ENCODE measurements at places on chromosomes 2 and 18.
A peak's percentile ranks its signal among the peaks of the same experiment; 100 is the strongest.

DNA sequence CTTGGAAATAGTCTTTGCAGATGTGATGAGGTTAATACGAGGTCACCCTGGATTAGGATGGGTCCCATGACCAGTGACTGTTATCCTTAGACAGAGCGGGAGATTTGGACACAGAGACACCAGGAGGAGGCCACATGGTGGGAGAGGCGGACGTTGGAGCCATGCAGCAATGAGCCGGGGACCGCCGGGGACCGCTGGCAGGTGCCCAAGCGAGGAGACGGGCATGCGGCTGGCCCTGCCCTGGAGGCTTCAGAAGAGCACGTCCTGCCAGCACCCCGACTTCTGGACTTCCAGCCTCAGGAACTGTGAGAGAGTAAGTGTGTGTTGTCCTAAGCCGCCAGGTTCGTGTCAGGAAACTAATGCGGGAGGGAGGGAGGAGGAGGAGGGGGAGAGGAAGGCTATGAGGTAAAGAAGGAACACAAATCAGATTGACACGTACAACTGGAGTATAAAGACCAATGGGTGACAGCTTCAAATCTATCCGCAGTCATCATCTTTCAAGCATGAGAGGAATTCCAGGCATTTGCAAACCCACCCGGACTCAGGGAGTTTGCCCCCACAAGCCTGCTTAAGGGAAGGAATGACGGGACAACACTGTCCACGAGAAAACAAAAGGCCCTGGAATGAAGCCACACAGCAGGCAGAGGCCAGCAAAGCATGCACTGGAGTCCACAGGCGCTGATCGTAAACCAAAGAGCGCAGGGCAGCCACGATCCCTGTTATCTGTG is 11.6 kb upstream of the BOK start:
- DNase-seq = peak; percentile 76

DNA sequence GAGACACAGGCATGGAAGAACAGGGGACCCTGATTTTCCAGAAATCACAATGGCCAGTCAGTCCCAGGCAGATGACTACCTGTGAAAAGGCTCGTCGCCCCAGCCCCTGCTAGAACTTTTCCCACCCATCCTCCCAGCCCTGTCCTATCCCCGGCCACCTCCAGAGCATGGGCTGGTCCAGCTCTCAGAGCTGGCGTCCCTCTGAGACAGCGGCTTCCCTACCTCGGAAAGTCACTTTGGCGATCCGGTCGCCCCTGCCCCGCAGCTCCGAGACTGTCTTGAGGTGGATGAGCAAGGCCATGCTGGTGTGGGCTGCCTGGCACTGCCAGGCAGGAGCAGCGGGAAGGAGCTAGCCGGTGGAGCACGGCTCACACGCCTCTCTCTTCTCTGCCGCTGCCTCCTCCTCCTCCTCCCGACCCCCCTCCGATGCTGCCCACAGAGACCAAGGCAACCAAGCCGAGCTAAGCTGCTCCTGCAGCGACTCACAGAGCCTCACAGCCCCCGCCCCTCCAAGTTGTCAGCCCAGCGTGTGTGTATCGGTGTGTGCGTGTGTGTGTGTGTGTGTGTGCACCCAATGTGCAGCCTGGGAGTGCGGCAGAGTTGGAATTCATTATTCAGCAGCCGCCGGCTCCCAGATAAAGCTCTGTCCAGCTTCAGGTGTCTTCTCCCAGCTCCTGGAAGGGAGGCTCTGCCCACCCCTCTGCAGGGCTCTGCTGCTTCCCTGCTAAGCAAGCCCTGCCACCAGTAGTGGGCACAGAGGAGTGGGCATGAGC is 80.5 kb upstream of the OTOF start:
- no peak for DNase-seq

DNA sequence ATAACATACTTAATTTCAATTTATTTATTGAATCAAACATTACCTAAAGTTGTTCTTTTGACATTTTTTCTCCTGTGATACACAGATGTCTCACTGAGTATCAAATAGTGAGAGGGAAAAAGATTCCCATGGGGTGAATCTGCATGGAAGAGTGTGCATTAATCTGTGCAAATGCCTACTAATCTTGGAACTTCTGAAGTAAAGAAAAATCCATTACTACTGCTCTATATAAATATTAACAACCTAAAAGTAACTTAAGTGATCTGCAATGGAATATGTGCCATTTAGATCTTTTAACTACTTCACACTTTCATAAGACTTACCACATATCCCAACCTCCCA is 125.5 kb downstream of the PLCL1 start:
- no peak for DNase-seq

DNA sequence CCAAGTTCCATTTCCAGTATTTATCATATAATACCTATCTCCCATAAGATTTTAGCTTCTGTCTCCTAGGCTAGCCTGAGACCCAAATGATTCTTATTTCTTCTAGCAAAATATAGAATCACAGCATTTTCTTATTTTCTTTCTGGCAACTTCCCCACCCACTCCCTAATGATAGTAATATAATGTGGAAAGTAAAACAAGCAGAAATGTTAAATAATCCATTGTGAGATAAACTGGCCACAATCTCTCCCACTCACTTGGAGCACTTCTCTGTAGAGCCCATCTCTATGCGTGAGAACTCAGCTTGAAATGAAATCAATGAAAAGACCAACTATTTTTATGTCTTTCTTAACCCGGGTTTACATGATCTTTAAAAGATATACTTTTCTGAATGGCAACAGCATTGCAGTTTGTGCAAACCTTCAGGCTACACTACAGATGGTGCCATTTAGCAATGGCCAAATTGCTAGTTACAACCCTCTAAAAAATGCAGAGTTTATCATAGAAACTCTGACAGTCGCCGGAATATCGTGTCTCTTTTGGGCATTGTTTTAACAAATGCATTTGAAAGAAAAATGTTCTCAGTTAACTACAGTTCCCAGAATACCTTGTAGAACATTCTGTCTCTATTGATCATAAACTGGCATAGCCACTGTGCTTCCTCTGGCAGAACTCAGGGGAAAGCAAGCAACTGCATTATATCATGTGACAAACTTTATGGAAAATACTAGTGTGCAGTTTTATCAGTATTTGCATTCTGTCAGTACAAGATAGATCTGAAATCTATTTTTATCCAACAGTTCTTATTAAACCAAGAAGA is 1407.4 kb upstream of the ZEB2 start:
- DNase-seq = no peak

DNA sequence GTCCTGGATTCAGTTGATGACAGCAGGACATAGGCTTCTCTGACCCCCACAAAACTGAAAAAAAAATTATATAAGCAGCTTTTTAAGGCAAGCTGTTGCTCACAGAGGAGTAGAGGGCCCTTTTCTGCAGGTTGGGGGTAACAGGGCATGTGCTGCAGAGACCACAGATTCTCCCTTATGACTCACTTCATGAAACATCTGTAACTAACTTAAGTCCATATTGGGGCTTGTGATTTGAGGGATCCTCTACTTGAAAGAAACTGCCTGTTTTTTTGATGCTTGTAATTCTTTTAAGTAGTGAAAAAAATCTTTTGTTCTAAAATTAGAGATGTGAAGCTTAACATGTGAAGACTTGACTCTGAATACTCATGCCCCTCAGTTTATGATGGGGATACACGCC is 33.4 kb downstream of the XRCC5 start:
- DNase-seq = no peak

GRCh38 chr2:39663187-39663930 is 2.4 kb upstream of the TMEM178A start:
- DNase-seq = no peak

All from HS-27A (cell line).